ENCODE measurements at places on chromosomes 3 and 15.

- DNase-seq = no peak
Observed at GRCh38 chr15:99752556-99752955, 19.3 kb upstream of the LYSMD4 start.

- DNase-seq = no peak
Observed at GRCh38 chr3:24498796-24499195, 4.1 kb upstream of the THRB start.

DNA sequence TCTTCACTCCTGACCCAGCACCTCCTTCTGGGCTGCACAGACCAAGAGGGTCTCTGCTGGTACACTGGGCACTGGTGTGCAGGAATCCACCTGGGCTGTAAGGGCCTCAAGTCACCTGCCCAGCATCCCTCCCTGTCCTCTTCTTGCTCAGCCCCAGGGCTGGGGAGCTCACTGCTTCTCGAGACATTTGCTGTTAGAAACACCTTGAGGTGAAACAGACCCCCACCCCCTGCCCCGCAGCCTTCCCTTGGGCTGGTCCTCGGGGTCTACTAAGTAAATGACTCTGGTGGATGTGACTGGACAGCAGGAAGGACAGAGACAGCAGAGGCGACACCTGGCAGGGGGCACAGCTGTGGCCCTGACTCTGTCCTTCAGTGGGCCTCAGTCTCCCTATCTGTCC, 29.1 kb downstream of the LOXL1 start:
- no peak for DNase-seq

GRCh38 chr3:122091602-122092295, 36.6 kb downstream of the CD86 start:
- no peak for DNase-seq

- no peak for DNase-seq
Observed at GRCh38 chr3:74590620-74591262, 23.7 kb downstream of the CNTN3 start.

DNA sequence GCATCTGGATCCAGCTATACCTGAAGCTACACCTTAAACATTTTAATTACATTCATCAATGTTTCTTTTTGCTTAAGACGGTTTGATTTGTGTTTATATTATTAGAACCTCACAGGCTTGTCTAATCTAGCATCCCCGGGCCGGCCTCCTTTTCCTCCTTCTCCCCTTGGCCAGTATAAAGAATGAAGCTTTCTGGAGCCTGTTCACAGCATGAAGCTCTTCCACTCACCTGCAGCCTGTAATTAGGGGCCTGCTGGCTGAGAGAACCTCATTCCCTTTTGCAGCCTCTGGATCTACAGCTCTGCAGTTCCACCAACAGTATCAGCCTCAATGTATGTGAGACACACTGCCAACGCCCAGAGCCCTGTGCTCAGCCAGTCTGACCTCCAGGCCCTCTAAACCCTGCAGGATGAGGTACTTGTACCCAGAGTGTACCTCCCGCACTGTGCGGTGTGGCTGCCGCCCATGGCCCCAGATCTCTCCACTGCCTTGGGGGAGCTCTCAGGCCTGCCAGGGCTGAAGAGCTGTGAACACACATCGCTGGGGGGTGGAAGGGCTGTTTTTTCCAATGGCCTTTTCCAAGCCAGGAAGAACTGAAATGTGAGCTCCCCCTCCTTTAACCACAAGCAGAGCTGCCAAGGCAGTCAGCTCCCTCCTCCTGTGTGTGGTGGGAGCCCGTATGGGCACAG, 114.7 kb upstream of the ALDH1A3 start:
- DNase-seq = no peak

DNA sequence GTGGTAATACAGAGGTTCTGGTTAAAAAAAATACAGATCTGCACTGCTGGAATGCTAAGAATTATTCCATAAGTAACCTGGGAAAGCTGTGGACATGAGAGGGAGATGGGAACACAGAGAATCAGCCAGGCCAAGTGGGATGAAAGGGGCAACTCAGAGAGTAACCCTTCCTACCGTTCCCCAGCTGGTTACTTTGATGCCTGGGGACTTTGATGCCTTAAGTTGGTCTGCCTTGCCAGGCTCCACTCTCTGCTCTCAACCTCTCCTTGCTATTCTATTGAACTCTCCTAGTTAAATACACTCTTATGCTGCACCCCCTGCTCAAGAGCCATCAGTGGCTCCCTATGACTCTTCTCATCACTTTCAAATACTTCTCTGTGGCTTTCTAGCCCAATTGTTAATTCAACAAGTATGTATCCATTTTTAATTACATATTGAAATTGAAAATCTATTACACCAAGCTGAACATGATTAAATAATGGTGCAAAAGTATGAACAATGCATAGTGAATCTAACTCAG, 315.5 kb downstream of the TLE3 start:
- no peak for DNase-seq

GRCh38 chr3:110664148-110664547, 407.5 kb upstream of the NECTIN3 start:
- no peak for DNase-seq

GRCh38 chr3:18207226-18207625, 217.9 kb downstream of the SATB1 start:
- no peak for DNase-seq

- DNase-seq = peak; percentile 56
Observed at GRCh38 chr15:73873889-73874511, 636 bp downstream of the TBC1D21 start.

GRCh38 chr15:97096303-97096835, 765.9 kb downstream of the NR2F2 start:
- no peak for DNase-seq

DNA sequence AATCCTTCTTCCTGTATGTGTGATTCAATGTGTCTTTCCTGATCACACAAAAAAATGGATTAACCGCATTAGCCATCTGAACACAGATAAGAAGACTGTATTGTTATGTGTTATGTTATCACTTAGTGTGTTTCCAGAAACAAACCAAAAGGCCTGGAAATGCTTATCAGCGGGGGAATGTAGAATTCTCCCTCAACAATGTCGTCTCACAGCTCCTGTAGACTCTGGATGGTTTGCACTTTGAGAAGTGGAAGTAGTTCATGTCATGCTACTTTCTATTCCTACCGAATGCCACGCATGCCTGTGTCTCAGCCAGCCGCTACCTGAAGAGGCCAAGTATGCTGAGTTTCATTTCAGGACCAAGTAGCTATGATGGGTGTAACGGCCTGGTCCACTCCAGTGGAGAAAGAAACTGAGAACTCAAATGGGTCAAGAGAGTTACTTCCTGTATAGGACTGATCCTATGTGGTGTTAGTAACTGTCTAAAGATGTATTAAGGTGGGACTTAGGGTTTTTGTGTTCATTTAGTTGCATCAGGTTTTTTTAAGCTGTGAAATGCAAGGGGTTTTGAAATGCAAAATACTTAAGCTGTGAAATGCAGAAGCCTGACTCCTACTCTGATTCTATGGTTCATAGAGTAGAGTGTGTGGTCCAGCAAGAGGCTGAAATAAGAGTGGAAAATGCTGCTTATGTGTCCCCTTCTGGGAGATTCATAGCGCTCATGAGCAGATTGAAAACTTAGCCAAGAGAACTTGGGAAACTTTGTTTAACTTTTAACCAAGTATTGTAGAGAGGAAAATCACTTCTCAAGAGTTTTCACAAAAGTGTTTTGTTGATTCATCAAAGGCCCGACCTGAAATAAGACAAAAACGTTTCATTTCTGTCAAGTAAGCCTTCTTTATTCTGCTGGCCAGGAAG, 118.5 kb upstream of the LMOD3 start:
- no peak for DNase-seq

GRCh38 chr3:190848870-190849269, 13.6 kb downstream of the GMNC start:
- DNase-seq = no peak

GRCh38 chr15:88089024-88089620, 167.4 kb downstream of the NTRK3 start:
- no peak for DNase-seq

DNA sequence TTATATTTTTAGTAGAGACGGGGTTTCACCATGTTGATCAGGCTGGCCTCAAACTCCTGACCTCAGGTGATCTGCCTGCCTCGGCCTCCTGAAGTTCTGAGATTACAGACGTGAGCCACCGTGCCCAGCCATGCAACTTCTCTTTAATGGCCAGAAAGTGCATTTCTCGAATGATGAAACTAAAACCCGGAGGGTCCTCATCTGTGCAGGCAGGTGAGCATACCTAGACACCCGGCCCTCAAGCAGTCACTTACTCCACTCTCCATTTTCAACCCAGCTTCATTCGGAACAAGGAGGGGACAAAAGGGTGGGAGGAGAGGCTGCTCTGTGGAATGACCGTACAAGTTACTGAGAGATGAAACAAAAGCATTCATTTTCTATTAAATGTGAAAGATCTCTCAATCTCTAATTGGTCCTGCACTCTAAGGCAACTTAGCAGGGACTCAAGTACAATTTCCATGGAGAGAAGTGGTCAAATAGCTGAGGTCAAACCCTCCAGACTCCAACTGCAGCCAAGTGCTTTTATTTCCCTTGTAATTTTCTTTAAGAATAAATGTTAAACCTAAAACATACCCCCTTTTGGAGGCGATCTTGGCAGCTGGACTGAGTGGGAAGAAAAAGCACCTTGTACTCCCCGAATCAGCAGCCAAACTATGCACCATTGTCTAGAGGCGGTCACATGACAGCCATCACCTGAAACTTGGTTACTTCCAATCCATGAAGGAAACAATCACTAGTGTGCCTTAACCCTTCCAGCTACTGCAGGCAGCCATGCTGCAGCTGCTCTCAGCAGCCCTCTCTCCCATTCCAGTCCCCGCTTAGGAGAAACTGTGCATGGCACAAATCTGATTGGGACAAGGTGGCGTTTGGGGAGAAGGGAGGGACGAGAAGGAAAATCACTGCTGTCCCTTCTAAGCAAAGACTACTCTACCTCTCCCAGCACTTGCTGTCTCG, 62.2 kb downstream of the VGLL4 start:
- no peak for DNase-seq

GRCh38 chr3:9701006-9701405, 2.6 kb upstream of the CPNE9 start:
- no peak for DNase-seq

GRCh38 chr3:159837725-159838124, 150.9 kb upstream of the IL12A start:
- DNase-seq = no peak

- no peak for DNase-seq
Observed at GRCh38 chr3:71599416-71599815, 15.9 kb upstream of the FOXP1 start.

- DNase-seq = peak; percentile 59
Observed at GRCh38 chr3:141646760-141647561, 91.1 kb upstream of the RNF7 start.

DNA sequence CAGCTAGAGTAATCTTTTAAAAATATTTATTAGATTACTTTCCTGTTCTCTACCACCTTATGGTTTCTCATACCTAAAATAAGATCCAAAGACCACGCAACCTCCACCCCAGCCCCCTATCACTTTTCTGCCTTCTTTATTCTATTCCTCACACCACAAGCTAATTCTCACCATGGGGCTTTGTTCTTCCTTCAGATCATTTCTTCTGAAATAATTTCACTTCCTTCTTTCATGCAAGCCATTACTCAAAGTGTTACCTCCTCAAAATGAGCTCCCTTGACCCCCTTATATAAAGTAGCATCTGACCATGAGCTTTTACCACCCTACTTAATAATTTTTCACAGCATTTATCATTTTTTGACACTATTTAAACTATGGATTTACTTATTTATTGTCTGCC, 233.2 kb upstream of the TMCO5A start:
- DNase-seq = no peak

- DNase-seq = no peak
Observed at GRCh38 chr3:46353647-46354410, at the start of gene CCR2. TSS of gene CCR2 (plus strand) at chr3:46354111. CDS start at chr3:46357528, 3,417 bp downstream.

DNA sequence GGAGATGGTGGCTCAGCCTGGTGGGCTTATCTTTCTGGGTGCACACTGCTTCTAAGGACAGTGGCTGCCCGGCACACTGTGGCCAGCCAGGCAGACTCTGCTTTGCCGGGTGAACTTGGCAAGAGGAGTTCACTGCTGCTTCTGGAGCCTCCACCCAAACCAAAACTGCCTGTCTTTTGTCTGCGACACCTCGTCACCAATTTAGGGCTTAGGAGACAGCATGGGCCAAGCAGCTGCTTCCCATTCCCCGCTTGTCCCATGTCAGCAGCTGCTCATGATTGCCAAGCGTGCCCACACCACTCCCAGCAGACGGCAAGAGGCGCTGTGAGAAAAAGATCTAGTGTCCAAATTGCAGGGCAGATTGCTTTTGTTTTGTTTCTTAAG, 57.3 kb downstream of the LSM3 start:
- DNase-seq = no peak

- no peak for DNase-seq
Observed at GRCh38 chr3:186239321-186239720, 122.7 kb downstream of the DGKG start.

GRCh38 chr15:96336596-96337364, 6.3 kb downstream of the NR2F2 start:
- DNase-seq = no peak

DNA sequence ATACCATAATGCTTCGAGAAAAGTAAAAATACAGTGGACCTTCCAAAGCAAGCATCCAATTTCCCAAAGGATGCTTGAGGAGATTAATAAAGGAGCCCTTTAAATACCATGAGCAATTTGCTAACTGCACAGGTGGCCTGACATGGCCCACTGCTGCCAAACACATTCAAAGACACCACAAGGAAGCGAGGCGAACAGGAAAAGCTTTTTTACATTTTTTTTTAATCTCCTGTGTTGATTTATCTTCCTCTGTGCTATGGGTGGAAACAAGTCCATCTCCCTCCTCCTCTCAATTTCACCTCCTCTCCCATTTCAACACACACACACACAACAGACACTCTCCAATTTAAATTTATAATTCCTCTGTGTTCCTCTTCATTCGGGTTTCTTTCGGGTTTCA, 243.4 kb downstream of the IGSF11 start:
- DNase-seq = no peak

- no peak for DNase-seq
Observed at GRCh38 chr3:37161351-37161750, 13.0 kb downstream of the LRRFIP2 start.

DNA sequence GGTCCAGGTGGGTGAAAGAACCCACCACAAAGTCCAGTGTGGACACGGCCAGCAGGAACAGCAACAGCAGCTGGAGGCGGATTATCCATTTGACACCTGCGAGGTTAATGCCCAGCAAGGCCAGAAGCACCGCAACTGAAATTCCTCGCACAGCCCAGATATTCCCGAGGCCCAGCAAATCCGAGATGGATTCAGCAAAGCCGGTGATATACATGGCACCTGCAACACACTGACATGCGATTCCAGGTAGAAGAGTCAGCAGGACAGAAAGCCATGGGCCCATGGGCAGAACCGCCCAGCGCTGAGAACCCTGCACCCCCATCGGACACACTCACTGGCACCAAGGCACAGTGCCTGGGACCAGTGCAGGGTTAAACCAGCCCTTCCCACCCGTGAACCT, 34.8 kb downstream of the SLC12A8 start:
- no peak for DNase-seq

GRCh38 chr3:39727415-39727814, 82.0 kb upstream of the MYRIP start:
- no peak for DNase-seq

DNA sequence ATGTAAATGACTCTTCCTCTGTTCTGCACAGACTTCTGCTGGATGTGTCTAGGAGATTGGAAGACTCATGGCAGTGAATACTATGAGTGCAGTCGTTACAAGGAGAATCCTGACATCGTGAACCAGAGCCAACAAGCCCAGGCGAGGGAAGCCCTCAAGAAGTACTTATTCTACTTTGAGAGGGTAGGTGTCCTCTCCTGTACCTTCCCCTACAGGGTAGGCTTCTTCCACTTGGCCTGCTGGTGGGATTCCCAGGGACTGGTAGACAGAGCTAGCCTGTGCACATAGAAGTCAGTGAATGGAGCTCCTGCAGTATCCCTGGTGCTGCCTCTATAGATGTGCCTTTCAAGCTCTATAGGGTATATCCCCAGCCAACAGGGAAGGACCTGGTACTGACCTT, 10.6 kb upstream of the P4HTM start:
- no peak for DNase-seq

Data from HuH-7 (cell line).